ENCODE measurements at places on chromosomes 3 and 15.

GRCh38 chr3:194321693-194322640, 29.2 kb downstream of the CPN2 start:
- no peak for DNase-seq

DNA sequence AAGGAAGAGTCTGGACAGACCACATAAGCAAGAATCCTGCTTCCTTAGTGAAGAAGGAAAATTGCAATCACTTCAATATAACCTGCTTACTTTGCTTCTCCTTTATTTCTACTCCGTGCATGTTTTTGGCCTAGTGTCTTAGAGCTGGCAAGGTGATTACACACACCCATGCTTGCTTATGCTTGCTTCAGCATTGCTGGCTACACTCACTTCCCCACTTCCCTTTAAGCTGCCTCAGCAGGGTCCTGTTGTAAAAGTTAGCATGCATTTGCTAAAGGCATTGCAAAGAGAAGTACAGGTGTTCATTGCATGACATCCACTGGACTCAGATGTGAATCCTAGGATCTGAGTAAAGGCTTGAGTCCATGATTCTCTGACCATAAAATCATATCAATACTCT, 47.5 kb upstream of the STT3B start:
- no peak for DNase-seq

DNA sequence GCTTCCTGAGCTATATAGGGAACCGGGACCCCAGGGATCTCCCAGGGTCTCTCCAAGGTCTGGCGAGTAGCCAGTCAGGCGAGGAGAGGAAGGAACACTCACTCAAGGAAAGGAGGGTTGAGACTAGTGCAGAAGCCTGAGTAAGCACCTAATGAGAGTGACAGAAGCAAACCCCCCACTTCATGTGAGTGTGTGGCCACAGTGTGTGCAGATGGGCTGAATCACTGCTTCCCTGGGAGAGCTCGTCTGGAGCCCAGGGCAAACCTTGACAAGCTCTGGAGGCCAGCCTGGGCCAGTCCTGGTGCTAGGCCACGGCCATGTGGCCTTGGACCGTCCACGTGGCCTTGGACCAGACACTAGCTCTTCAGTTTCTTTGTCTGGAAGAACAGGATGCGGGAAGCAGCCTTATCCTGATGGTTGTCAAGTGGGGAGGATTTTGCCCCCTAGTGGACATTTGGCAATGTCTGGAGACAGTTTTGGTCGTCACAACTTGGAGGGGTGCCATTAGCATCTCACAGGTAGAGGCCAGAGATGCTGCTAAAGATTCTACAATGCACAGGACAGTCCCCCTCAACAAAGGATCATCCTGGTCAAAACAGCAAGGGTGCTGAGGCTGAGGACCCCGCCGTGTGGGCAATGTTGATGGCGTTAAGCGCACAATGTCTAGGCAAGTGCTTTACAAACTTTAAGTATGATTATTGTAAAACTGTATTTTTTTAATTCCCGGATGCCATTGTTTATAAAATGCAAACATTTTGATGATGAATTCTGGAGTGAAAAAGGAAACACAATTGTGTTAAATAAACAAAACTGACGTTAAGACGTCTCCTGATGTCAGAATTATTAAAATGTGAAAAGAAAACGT, 34.8 kb upstream of the CTSH start:
- no peak for DNase-seq

GRCh38 chr15:85473455-85473854, 93.1 kb downstream of the AKAP13 start:
- DNase-seq, result no peak

GRCh38 chr3:127217596-127218453, 24.9 kb downstream of the PRR23E start:
- DNase-seq, result no peak

GRCh38 chr15:99974246-99974645, 241.0 kb upstream of the LYSMD4 start:
- no peak for DNase-seq

GRCh38 chr3:197201791-197202452, 96.5 kb downstream of the DLG1 start:
- DNase-seq, result no peak

DNA sequence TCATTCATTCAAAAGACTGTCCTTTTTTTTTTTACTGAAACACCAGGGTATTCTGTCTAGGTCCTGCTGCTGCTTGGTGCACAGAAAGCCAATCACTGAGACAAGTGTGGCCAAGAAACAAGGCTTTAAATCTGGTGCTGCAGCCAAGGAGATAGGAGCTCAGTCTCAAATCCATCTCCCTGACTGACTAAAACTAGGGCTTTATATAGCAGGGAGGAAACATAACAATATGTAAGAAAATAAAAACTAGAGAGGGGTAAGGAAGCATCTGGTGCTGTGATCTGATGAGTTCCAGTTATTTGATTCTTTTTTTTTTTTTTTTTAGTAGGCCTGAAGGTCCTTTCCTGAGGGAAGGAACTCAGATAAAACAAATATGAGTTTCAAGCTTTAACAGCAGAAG, 139.8 kb downstream of the ATG7 start:
- no peak for DNase-seq

DNA sequence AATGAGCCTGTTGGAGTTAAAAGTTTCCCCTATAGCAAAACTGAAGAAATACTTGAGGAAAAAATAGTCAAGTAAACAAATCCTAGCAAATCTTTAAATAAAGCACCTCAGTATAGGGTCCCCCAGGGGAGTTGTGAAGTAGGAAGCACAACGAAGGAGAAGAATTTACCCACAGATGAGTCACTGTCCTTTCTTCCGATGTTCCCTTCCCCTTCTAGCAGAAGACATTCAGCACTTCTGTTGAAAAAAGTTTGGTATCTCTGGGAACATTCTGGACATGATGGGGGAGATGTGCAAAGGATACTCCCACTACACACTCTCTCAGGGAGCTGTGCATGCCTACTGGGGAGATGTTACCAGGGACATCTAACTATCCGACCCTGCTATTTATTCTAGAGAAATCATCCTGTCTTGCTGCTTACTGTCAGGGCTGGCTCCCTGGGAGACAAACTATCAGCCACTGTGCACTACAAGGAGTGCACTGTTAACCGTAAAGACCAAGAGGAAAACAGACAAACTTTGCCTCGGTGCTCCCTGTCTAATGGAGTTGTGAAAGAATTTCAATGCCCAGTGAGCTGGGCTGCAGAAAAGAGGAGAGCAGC, 93.8 kb downstream of the RFTN1 start:
- no peak for DNase-seq

GRCh38 chr15:60062826-60063225, 58.7 kb downstream of the FOXB1 start:
- no peak for DNase-seq

DNA sequence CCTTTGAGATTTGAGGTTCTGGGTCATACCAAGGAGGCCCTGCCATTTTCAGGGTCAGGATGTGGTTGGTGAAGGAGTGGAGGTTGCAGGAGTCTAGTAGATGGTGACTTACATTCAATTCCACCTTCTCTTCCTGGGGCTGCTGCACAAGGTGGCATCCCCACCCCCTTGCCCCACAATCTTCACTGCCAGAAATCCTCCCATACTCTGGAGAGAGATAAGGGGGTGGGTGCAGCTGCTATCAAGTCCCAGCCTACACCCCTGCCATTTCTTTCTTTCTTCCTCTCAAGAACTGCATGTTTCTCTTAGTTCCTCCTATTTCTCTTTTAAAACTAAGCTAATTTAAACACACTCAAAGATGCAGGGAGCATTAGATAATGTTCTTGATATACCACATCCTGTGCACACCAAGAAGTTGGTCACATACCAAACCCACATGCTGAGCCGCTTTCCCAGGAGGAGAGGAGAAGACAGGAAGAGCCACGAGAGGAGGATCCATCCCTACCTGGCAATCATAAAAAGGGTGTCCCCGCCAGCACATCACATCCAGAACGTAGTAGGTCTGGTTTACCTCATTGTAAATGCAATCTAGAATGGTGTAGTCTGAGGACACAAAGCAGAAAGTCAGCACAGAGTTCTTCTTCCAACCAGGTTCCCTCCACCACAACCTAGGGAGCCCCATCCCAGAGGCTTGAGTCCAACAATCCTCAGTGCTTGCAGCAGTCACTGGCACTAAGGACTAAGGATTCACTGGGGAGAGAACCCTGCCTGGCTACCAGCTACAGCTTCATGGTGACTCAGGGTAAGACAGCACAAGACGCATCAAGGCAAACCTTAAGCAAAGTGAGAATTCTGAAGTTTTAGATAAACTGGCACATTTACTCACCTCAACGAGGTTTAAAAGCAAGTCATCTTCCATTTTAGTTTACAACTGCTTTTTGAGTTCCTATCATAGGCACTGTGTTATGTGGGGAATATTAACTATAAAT, 18.5 kb downstream of the SNUPN start:
- DNase-seq, result no peak

- DNase-seq, result no peak
Observed at GRCh38 chr15:67461735-67462134, 59.2 kb upstream of the C15orf61 start.

DNA sequence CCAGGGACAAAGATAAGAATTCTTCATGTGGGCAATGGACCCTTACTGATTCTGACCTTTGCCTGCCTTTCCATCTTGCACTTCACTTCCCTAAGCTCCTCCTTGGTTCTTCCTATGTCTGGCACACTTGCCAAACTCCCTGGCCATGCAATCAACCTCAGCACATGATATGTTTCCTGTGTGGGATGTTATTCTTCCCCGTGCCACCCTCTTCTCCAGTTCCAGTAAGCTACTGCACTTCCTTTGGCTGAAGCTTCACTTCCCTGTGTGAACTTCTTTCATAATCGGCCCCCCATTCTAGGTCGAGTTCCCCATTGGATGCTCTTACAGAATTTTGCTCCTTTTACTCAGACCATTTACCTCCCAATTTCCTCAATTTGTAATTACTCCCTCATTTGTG, 10.7 kb upstream of the TASOR start:
- DNase-seq, result no peak

- DNase-seq, result no peak
Observed at GRCh38 chr3:72462595-72463011, 385.6 kb downstream of the SHQ1 start.

GRCh38 chr3:96814651-96815567, 515 bp downstream of the EPHA6 start:
- no peak for DNase-seq

DNA sequence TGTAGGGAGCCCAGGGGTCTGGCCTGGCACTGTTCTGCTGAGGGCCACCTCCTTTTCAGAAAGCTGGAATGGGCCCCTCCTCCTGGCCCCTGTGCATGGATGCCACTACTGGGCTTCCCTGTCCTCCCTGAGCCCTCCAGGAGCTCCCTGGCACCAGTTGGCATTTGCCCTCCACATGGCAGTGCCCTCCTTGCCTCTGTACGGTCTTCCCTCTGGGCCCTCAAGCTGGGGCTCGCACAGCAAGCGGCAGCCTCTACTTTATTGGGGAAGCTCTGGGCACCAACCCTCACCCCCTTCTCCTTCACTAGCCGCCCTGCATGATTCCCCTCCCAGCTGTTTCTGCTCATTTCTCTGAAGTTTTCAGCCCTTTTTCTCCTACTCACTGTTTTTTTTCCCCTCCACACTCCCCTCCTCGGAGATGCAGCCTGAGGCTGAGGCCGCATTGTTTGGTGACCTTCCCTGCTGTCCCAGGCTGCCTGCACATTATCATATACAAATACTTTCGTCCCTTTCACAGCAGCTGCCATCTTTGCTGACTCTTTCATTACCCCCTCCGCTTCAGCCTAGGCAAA, 127.3 kb downstream of the EEFSEC start:
- DNase-seq, result no peak

DNA sequence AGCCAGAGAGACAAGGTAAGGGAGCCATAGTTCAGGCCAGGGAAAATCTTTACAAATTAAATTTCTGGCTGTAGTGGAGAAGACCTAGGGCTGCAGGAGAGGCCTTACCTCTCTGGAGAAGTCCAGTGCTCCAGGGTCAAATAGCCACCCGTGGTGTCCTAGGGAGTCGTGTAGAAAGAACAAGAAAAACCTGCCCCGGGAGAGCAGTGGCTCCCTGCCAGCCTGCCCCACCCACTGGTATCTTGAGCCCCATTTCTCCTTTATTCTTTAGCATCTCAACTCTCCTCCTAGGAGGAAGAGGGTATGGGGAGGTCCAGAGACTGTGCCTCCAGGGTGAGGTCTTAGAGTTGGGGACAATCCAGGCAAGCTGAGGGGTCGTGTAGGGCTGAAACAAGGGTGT, 32.1 kb upstream of the NTRK3 start:
- DNase-seq, result no peak

DNA sequence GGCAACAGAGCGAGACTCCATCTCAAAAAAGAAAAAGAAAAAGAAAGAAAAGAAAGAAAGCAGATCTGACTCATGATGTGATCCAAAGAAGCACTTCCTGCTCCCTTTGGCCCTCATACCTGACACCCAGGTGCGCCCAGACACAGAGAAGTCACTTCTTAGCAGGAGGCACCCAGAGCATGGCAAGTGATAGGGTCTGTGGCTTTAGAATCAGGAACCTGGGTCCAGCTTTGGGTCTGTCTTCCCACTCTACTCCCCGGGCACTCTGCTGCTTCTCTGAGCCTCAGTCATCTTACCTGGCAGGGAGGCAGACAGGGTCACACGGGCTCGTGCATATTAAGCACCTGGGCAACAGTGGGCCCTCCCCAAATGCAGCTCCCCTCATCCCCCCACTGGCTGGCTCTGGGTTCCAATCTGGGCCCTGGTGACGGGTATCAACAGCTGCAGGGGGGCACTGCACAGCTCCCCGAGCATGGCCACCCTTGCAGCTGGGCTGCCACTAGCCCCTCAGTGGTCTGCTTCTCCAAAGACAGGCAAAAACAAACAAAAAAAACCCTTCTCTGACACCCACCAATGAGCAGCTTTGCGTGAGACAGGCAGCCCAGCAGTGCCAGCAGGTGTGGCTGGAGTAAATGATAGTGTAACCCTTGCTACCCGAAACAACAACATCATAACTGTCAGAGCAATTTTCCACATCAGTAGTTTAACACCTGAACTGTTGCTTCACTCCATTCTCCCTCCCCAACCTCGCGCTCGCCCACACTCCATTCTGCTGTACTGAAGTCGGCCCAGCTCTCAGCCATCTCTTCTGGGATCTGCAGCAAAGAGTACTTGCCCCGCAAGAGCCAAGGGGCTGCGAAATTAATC, 99.8 kb downstream of the MEGF11 start:
- no peak for DNase-seq

GRCh38 chr3:4693620-4694019, 200.5 kb downstream of the ITPR1 start:
- DNase-seq, result no peak

DNA sequence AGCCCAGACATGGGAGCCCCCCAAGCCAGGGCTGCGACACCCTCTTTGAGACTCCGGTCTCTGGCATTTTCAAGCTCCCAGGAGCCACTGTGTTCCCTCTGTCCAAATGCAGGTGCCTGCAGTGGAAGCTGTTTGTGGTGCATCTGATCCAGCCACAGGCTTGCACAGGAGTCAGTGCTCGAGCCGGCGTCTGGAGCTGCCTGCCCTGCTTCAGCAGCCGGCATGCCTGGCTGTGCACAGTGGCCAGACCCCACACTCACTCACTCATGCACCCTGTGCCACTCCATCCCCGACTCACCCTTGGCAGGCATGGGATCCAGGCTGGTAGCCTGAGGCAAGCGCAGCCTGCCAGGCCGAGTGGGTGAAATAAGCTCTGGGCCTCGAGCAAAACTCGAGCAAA, 555.0 kb upstream of the CCDC54 start:
- no peak for DNase-seq
